Sciatic nerve (tissue), 2 donors: ENCODE measurements at places on chromosomes 1 and 21. TPM values are rescaled to one million over a fixed set of nuclear protein-coding genes. Genes with fewer than 3 reads are reported as not detected.

DNA sequence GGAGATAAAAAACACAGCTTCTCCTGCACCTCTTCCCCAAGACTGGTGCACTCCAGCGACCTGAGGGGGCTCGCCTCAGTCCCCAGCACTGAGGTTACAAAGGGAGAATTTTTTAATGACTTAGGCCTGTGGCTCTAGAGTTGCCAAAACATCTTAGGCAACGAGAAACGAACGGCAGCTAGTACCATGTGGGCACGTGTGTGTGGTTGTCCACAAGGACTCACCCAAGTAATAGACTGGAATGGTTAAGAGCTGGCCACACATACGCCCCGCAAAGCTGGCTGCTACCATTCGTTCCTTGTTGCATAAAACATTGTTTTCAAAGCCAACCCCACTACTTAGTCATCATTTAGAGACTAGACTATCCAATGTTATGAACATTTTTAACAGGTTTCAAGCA is 26.9 kb downstream of the RIPK4 start:
- no peak for DNase-seq

- DNase-seq: no peak
These were observed 73.1 kb downstream of the RUNX3 start for GRCh38 chr1:24856787-24857506.

DNA sequence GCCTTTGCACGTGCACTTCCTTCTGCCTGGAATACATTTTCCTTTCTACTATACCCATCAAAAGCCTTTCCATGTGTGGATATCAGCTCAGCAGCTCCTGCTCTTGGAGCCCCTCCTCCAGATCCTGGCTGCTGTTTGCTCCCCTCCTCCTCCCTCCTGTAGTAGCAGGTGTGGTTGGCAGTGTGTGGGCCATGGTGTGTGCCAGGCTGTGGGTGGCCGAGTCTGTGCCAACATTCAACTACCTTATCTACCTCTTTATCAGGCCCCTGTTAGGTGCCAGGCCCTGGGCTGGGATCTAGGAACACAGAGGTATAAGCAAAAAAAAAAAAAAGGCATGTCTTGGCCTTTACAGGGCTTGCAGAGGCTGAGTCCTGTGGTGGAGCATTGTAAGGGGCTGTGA is 180.6 kb upstream of the JUN start:
- no peak for DNase-seq

GRCh38 chr1:192887426-192887825 is 78.6 kb downstream of the RGS2 start:
- no peak for DNase-seq

DNA sequence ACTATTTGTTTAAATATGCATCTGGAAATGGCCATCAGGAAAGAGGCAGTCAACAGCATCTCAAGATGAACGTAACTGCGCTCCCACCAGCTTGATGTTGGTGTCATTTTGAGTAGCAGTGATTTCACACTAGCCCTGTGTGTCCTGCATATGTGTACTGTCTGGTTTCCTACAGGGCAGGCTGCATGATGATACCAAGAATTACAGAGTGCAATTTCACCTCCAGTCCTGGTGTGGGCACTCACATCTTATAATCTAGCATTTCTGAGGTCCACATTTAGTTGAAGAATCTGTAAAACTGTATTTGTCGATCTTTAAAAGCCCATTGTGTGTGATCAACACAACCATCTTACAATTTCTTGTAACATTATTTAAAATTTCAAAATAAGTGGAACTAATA is 336.4 kb downstream of the PAPPA2 start:
- no peak for DNase-seq

DNA sequence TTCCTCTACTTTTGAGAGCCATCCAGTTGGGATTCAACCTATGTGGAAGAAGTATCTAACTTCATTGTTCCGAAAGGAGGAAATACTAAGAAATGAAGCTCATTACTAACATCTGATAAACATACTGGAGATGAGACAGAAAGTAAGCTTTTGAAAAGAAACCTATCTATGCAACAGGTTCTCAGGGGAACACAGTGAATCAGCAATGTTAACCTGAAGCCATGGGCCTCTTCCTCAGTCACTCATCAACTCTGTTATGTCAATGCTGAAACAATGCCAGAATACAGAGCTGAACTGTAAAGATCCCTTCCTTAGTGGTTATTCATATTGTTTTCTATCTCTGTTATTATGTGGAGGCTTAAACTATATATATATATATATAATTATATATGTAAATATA is 55.5 kb upstream of the ESRRG start:
- DNase-seq: no peak

DNA sequence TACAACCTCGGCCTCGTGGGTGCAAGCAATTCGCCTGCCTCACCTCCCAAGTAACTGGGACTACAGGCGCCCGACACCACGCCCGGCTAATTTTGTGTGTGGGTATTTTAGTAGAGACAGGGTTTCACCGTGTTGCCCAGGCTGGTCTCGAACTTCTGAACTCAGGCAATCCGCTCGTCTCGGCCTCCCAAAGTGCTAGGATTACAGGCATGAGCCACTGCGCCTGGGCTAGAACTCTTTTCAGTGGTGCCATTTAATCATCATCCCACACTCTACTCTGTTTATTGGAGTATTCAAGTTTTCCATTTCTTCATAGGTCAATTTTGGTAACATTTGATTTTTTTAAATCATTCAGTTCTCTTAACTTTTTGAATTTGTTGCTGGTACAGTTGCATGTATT is 101.3 kb downstream of the DHRS3 start:
- DNase-seq: no peak

DNA sequence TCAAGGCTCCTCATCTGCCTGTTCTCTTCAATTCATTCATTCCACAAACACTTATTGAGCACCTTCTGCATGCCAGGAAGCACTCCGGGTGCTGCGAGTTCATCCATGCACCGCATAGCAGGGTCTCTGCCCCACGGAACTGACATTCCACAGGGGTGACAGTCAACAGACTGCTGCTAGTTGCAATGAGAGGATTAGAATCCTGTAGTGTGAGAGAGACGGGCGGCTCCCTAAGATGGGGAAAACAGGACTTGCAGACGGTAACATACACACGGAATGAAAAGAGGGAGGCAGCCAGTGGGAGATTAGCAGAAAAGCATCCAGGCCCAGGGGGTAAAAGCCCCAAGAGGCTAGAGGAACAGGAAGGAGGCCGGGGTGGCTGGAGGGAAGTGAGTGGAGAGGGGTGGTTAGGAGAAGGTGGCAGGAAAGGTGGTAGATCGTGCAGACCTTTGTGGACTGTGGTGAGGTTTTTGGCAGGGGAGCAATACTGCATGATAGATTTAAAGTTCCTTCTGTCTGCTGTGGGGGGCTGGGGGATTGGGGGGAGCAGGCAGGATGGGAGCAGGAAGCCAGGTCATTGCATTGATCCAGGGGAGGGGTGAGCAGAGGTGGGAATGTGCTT is 6.6 kb downstream of the TNFRSF8 start:
- DNase-seq: no peak

GRCh38 chr1:15847893-15848142 is 311 bp downstream of the SPEN start:
- no peak for DNase-seq

DNA sequence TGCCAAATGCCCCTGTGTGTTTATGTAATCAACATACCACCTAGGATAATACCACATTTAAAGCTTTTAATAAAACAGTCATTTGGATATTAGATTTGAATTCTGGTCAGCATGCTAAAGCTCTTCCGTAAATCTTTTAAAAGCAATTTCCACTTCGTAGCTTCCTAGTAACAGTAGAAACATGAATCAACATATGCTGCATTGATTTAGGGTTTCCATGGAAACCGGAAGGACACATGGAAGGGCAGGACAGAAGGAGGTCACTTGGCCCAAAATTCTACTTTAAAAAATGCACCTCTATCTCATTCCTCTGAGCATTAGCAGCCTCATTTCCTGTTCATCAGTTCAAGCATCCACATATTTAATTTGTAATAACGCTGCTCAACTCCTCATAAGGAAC is 8.1 kb downstream of the RGS8 start:
- no peak for DNase-seq

- DNase-seq: no peak
These were observed 7.1 kb downstream of the ANGEL2 start for GRCh38 chr1:213008564-213008963.

DNA sequence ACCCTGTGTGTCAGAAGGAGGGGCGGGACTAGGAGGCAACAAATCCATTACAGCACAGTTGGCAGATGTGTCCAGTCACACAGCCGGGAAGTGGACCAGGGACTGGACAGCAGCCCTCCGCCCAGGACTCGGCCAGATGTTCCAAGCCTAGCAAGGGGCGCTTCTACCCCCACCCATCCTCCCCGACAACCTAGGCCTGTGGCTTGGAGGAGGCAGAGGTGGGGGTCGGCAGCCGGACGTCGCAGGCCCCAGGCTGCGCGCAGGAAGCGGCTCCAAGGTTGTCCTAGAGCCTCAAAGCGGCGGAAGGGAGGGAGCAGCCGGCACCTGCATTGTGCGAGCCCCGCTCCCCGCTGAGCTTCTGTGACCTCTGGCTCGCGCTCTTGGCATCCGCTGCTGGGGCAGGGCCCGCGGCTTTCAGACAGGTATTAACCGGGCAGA is 20.6 kb upstream of the MYCL start:
- DNase-seq: no peak

GRCh38 chr1:82466891-82467290 is 666.2 kb downstream of the ADGRL2 start:
- DNase-seq: no peak

DNA sequence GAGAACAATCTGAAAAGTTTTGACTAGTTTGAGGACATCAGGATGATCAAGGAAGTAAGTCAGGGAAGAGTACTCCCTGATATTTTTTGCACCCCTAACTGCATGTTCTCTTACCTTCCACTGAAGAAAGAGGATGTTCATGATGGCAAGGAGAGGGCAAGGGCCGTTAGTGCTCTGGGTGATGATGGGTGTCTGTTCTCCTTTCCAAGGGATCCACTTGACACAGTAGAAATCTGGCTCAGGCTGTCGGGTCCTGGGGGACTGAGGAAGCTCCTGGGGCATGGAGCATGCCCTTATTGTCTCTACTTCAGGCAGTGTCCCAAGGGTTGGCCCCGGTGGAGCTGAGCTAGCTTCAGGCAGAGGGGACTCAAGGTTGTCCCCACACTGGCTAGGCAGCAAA is 4.7 kb downstream of the MINDY1 start:
- DNase-seq: no peak

DNA sequence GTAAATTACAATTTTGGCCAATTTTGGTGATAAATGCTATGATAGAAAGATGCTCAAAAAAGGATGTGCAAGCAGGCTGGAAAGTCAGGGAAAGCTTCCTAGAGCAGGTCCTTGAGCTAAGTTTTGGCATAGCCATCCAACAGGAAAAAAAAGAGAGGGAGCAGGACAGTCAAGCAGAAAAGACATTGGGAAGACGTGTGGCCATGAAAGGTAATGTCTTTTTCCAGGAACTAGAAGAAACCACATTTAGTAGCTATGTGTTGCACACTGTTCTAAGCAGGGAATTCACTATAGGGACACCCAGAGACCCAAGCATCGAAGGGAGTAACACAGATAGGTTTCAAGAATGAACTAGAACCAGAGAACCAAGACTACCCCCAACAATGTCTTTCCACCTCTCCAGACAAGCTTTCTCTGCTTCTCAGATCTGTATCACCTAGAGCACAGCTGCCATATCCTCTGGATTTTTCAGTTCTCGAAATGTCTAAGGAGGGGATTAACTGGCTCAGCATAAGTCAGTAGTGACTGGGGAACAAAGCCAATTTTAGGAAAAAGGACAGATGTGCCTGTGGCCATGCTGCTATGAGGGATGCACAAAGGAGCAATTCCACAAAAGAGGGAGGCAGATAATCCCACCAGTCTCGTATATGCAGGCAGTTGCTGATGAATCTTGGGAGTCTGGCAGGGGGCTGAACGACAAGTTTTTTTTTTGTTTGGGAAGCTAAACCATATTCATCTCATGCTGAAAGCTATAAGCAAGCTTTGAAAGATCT is 97.1 kb upstream of the DAB1 start:
- DNase-seq: no peak

DNA sequence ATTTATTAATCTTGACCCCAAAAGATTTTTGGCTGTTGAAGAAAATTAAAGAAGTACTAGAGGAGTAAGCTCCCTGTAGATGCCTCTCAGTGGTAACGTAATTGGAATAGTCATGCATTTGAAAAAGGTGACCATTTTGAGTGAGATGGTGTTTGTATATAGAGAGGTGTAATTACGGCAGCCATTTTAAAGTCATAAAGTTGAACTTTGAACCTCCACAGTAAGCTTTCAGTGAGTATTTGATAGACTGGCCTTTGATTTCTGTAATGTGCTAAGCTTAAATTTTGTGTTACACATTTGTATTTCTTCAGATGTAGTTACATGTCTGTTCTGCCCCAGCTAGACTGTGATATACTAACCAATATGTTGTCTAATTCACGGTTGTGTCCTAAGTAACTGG is 21.5 kb upstream of the TMCO2 start:
- DNase-seq: no peak

GRCh38 chr1:116806245-116806644 is 52.0 kb downstream of the CD2 start:
- no peak for DNase-seq

Gene EPS8L3
- not detected for total RNA-seq

Gene UQCRH
- 103 TPM for total RNA-seq

Gene OR2M5
- not detected for total RNA-seq

Gene MUL1
- 20.6 TPM for total RNA-seq

Gene FMO4
- 4.9 TPM for total RNA-seq

Gene SRSF4
- 95.0 TPM for total RNA-seq

Gene SPRR5
- not detected for total RNA-seq

Gene LCE1F
- total RNA-seq: not detected

Gene TUT4
- 87.3 TPM for total RNA-seq

Gene C2CD2
- 60.9 TPM for total RNA-seq
